ENCODE measurements at places on chromosomes 2 and 18.

GRCh38 chr2:201808027-201808426 is 1.7 kb downstream of the CDK15 start:
- DNase-seq = no peak

GRCh38 chr2:235769046-235769445 is 275.2 kb downstream of the AGAP1 start:
- no peak for DNase-seq

DNA sequence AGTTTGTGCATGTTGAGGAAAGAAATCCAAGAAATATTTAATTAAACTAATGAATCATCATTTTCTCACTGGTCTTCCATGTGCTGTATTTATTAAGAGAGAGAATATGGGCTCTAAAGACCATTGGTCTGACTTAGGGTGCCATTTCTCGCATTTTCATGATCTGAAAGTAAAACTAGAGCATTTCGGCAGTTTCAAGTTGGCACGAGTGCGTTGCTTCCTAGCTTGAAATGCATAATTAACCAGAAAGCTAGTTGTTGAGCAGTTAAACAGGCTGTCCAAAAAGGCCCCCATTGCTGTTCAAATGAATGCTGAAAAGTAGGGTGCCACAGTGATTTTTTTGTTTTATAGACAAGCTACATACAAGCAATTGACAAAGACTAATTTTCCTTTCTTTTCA is 47.4 kb downstream of the SLC8A1 start:
- no peak for DNase-seq

- no peak for DNase-seq
Measured at GRCh38 chr2:119126650-119127049, 31.9 kb downstream of the C1QL2 start.

DNA sequence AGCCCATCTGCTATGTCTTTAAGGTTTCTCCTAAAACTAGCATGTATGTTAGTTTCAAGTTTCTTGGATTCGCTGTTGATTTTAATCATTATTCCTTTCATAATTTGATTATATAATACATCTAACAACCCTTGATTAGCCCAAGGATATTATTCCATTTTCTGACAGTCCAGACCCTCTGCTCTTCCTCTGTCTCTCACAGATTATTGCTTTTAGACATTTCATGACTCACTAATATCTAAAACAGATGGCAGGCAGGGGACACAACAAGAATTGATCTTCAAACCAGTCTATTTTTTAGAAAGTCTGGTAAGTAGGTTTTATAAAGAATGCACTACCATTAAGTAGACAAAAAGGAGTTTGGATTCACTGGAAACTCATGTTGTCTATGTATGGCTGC is 162.2 kb downstream of the ANKRD44 start:
- DNase-seq = no peak

DNA sequence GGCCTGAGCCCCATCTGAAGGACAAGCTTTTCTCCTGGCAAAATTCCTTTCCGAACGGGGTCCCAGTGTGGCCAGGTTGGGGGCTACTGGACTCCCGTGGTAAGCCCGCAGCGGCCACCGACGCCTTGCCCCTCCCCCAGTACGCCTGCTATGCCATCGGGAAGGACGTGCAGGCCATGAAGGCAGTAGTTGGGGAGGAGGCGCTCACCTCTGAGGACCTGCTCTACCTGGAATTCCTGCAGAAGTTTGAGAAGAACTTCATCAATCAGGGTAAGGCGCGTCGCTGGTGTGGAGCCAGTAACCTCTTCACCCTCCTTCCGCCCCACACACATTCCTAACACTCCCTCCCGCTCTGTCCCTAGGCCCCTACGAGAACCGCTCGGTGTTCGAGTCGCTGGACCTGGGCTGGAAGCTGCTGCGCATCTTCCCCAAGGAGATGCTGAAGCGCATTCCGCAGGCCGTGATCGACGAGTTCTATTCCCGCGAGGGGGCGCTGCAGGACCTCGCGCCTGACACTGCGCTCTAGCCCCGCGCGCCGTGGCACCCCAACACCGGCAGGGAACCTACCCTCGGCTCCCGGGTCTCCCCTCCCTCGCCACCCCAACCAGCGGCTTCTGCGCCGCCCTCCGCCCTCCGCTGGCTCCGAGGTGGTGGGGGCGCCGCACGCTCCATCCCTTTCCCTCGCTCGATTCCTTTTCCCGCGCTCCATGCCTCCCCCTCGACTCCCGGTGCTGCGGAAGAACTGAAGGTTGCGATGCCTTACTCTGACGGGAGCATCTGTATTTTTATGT is 13.6 kb upstream of the ANKRD53 start:
- DNase-seq = no peak

DNA sequence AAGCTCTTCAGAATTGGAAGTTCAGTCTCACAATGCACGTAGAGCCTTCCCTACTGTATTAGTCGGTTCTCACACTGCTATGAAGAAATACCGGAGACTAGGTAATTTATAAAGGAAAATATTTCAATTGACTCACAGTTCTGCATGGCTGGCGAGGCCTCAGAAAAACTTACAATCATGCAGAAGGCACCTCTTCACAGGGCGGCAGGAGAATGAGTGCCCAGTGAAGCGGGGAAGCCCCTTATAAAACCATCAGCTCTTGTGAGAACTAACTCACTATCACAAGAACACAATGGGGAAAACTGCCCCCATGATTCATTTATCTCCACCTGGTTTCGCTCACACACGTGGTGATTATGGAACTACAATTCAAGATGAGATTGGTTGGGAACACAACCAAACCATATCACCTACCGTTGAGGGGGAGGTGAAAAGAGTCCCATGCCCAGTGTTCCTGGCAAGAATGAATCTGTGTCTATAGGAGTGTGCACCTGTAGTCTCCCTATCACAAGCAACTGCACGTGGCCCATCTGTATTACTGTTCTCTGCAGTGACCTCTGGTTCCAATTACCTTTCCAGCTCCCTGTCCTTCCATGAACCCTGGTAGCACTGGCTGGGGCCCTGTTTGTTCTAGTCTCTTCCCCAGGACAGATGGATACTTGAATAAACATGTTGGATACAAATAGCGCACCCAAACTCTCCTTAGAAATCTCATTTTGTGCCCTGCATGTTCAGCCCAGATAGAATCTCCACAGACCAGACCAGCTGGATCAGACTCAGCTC is 44.4 kb upstream of the ATL2 start:
- no peak for DNase-seq

DNA sequence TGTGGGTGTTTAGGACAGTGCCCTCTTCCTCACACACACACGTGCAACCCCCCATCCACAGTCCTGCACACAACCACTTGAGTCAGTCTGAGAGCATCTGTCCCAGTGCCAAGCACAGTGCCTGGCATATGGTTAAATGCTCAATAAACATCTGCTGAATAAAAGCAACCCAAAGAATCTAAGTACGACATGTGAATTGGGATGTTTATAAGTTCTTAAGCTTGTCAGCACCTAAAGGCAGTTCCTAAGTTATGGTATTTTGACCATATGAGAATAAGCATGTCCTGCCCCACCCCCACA is 37.8 kb downstream of the CAPN13 start:
- DNase-seq = no peak

- no peak for DNase-seq
Measured at GRCh38 chr2:107146181-107146580, 260.2 kb upstream of the ST6GAL2 start.

DNA sequence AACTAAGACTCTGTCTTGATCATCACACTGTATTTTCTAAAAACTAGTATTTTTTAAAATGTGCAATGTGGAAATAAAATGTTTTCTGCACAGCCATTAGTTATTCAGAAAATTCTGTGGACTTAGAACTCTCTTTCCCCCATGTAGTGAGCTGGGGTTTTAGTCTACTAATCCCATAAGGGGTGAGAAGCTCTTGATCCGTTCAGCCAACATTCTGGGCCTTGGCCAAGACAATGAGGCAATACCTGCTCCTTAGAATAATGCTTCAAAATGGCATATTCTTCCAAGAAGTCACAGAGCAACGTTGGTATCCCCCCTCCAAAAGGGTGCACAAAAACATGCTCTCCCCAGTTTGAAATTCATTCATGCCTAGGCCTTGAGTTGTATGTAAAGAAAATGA is 4.0 kb downstream of the REEP1 start:
- no peak for DNase-seq

- peak; percentile 81 for DNase-seq
Measured at GRCh38 chr2:137893145-137893544, 71.1 kb upstream of the HNMT start.
